ENCODE measurements at places on chromosomes 4 and X. TPM values are rescaled to one million over a fixed set of nuclear protein-coding genes. Genes with fewer than 3 reads are reported as not detected.

FAM184B gene
- total RNA-seq, result 0.04 TPM

PABPC1L2B gene
- total RNA-seq, result not detected

SLC34A2 gene
- total RNA-seq, result not detected

APLN gene
- total RNA-seq, result 2.4 TPM

DMP1 gene
- not detected for total RNA-seq

CAMK2D gene
- 42.8 TPM for total RNA-seq

PF4V1 gene
- total RNA-seq, result not detected

CITED1 gene
- total RNA-seq, result not detected

GSX2 gene
- total RNA-seq, result not detected

FGD1 gene
- 0.10 TPM for total RNA-seq
